Retinal pigment epithelial cell (primary cell): ENCODE measurements at places on chromosomes 13 and 19.
A peak's percentile ranks its signal among the peaks of the same experiment; 100 is the strongest.

DNA sequence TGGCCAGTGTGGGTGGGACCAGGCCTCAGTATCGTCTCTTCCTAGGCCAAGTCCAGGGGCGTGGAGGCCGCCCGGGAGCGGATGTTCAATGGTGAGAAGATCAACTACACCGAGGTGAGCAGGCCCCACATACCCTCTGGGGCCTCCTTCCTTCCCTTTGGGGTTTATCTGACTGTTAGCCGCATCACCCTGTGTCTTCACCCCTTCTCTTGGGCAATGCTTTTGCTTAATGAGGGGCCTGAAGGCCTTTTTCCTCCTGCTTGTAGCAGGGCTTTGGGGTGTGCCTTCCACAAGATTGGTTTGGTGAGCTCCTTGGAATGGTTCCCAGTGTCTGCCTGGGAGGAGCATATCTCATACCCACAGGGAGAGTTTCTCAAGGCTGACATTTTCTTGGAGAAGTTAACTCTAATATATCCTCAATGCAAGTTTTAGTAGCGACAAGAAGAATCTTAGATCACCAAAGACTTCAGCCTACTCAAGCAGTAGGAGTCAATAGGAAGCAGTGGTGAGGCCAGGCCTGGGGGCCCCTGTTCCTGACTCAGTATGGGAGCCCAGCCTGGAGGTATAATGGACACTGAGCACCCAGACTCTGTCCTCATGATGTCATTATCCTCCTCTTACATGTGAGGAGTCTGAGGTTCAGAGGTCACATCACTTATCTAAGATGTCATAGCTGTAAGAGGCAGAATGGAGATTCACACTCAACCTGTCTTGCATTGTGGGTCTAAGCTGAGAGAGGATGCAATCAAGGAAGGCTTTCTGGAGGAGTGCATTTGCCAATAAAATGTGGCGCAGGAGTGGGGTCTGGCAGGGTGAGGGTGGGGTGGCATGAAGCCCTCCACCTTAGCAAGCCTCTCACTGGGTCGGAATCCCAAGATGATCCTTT, 2.0 kb downstream of the GPI start:
- DNase-seq = no peak

DNA sequence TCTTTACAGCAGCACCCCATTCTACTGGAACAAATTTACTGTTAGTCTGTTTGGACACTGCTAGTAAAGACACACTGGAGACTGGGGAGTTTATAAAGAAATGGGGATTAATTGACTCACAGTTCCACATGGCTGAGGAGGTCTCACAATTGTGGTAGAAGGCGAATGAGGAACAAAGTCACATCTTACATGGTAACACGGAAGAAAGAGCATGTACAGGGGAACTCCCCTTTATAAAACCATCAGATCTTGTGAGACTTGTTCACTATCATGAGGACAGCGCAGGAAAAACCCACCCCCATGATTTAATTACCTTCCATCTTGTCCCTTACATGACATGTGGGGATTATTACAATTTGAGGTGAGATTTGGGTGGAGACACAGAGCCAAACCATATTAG, 1204.2 kb downstream of the SLITRK1 start:
- no peak for DNase-seq

GRCh38 chr13:109743706-109744453, 42.5 kb downstream of the IRS2 start:
- DNase-seq = peak; percentile 43

- DNase-seq = no peak
Measured at GRCh38 chr13:110797230-110797877, 83.9 kb downstream of the ING1 start.

DNA sequence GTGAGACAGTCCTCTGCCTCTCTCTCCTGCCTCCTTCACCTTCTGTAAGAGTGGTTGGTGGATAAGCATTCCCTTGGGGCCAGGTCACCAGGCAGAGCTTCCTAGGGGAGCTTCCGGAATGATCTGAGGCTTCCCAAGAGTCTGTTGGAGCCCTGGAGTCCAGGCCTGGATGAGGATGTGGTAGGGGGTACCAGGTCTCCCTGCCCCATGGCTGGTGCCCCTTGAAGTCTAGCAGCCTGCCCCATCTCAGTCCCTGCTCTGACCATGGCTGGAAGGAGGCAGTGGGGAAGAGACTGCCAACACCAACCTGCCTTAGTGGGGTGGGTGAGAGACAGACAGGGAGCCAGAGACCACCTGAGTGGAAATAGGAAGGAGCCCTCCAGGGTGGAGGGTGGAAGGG, 1316.9 kb downstream of the UQCRFS1 start:
- DNase-seq = no peak

- no peak for DNase-seq
Measured at GRCh38 chr13:55528434-55528833, 1612.3 kb upstream of the PRR20A start.

DNA sequence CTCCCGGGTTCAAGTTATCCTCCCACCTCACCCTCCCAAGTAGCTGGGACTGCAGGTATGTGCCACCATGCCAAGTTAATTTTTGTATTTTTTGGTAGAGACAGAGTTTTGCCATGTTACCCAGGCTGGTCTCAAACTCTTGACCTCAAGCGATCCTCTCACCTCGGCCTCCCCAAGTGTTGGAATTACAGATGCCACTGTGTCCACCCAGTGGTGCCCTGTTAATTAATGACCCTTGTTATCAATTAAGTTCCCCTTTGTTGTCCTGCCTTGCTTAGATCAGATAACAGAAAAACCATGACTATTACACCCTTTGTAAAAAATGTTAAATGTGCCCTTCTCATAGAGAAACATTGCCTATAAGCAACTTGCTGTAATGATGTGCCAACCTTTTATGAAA, 34.4 kb upstream of the IGFL1 start:
- no peak for DNase-seq

GRCh38 chr13:106287351-106287750, 248.1 kb downstream of the EFNB2 start:
- DNase-seq = no peak

- no peak for DNase-seq
Measured at GRCh38 chr13:95628488-95628887, 16.0 kb downstream of the DZIP1 start.

DNA sequence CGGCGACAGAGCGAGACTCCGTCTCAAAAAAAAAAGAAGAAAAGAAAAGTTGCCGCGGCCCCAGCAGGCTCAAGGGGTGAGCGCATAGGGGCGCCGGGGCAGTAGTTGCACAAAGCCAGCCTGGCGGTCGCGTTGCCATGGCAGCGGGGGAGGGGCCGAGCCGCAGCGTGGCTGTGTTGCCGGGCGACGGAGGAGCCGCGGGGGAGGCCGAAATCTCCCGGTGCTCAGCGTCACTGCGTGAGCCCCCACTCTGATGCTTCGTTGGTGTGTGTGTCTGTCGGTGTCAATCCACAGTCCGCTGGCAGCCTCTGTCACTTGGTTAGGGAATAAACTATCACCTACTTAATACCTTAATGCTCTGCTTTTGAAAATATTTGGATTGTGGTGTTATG, 82.9 kb upstream of the C1QTNF9B start:
- no peak for DNase-seq

GRCh38 chr19:4539693-4540581, at the start of gene LRG1:
Gene LRG1 (minus strand): TSS chr19:4540036. CDS start chr19:4540013, 23 bp downstream.
- no peak for DNase-seq

GRCh38 chr13:113584870-113585671, 518 bp downstream of the TFDP1 start:
- no peak for DNase-seq

GRCh38 chr19:1865172-1866010, 2.0 kb upstream of the KLF16 start:
- DNase-seq = no peak

- DNase-seq = peak; percentile 19
Measured at GRCh38 chr13:78978381-78978998, 319.5 kb upstream of the OBI1 start.

- DNase-seq = peak; percentile 75
Measured at GRCh38 chr13:106105153-106105552, 430.3 kb downstream of the EFNB2 start.

- DNase-seq = no peak
Measured at GRCh38 chr19:29491491-29491890, 34.3 kb upstream of the VSTM2B start.

- no peak for DNase-seq
Measured at GRCh38 chr13:28830580-28830979, 10.4 kb downstream of the MTUS2 start.

GRCh38 chr19:41449079-41449864, 6.3 kb downstream of the ERICH4 start:
- DNase-seq = no peak

DNA sequence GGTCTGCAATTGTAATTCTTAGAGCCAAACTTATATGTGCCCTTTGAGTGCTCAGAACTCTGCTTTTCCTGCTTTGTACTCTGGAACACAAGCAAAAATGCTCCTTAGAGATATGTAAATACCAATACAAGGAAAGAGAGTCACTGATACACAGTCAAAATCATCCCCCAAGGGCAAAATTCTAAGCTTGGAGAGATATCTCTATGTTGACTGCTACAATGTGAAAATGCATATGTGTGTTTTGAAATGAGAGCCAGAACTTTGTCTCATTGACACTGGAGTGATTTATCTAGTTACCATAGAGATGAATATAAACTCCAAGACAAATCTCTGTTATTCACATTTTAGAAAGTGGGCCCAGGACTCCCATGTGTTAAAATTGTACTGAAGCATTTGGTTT, 494.8 kb upstream of the SLITRK1 start:
- DNase-seq = no peak

DNA sequence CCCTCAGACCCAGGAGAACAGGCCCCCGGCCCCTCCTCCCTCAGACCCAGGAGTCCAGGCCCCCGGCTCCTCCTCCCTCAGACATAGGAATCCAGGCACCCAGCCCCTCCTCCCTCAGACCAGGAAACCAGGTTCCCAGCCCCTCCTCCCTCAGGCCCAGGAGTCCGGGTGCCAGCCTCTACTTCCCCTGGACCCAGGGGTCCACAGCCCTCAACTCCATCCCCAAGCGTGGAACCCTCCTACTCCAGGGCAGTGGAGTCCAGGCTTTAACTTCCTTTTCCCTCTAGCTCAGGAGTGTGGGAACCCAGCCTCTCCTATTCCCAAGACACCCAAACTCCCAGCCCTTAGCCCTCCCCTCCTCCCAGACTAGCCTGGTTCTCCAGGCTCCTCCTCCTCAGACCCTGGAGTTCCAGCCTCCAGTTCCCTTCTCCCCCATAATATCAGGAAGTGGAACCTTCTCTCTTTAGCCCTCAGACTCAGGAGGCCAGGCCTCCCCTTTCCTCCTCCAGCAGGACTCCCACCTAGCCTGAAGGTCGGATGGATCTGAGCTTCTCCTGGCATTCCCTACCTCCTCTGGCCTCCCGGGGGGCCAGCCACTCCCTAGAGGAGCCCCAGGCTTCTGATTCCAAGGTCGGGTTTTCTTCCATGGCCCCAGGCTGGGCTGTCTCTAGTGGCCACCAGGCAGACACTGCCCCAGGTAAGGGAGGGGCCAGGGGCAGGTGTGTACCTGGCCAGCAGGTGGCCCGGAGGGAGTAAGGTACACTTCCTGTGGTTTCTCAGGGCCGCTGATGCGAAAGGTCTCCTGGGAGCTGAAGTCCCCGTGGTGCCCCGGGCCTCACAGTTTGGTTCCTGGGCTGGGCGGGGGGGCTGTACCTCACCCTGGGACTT, at the start of gene TMC4:
Gene TMC4 (minus strand): TSS at position 690 of the 888 bp plus-strand sequence. CDS start 43 bp downstream, at position 647.
- DNase-seq = no peak

DNA sequence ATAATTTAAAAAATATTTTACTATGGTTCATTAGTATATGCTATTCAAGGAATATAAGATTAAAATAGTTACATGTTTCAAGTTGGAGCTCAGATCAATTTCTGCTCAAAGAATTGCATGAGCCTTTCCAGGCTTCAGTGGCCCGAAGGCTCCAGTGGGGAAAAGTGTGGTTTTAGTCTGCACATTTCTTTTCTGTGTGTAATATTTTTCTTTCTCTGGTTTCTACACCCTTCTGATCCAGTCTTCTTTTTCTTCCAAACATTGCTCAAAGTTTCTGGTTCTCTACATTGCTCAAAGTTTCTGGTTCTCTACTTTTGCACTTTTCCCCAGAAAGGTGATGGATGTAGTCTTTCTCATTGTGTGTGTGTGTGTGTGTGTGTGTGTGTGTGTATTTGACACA, 64.7 kb upstream of the OXGR1 start:
- DNase-seq = no peak

GRCh38 chr19:12425236-12425887, 15.5 kb downstream of the ZNF443 start:
- DNase-seq = no peak

GRCh38 chr13:110023729-110024644, 237.6 kb upstream of the IRS2 start:
- peak; percentile 96 for DNase-seq

- DNase-seq = no peak
Measured at GRCh38 chr13:91249861-91250260, 97.6 kb upstream of the MIR17HG start.

DNA sequence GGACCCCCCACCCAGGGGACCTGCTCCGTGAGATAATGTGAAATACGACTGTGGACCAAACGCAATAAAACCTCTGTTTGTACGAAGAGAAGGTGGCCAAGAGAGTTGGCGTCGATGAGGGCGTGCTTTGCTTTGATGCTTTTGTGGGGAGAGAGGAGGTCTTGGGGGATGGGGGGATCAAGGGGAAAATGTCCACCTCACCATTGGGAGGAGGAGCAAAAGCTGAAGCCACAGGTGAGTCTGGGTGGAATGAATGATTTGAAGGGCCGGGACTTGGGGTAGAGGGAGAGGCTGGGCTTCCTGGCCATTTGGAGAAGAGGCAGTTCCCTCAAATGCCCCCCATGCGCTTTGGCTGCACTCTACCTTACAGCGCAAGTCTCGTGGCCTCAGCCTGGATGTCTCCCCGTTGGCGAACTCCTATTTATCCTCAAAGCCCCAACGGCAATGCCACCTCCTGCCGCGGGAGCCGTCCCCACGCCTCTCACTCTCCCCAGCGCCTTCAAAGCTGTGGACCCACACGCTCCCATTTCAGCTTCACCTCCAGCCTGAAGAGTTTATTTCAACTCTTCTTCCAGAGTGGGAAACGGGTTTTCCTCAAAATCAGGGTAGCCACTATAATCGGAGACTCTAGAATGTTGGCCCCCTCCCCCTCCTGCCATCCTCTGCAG, 795 bp upstream of the ABCA7 start:
- DNase-seq = no peak

DNA sequence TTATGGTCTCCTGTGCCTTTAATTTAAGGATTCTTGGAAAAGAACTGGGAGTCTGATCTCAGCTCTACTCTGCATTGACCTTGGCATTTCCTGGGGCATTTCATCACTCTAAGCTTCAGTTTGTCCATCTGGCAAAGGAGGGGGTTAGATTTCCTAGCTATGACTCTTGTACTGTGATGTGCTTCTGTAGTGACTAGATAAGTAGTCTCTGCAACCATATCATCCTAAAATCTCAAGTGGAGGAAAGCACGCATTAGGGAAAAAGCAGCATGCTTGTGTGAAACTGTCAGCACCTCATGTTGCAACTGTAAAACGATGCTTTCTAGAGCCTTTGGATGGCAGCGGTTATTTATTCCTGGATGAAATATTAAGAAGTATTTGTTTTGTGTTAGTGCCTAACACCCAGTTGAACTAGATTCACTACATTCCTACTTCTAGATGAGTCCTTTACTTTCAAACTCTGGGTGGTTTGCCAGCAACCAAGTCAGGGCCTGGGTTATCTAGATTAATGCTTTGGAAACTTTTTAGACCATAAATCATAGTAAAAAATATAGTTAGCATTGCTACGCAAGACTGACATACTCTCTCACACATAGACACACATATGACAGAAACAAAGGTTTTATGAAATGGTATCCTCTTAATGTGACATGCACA, 6.8 kb downstream of the WDFY2 start:
- DNase-seq = no peak
